ENCODE measurements at places on chromosomes 4 and X. TPM values are rescaled to one million over a fixed set of nuclear protein-coding genes. Genes with fewer than 3 reads are reported as not detected.

Gene PRKG2
- total RNA-seq, result 1.1 TPM

Gene PHOX2B
- not detected for total RNA-seq

Gene SYNPO2
- 0.32 TPM for total RNA-seq

Gene UGT2B7
- not detected for total RNA-seq

Gene MAP7D2
- total RNA-seq, result 5.5 TPM

Gene XKRX
- 0.46 TPM for total RNA-seq

Gene MAPK10
- total RNA-seq, result 7.1 TPM

Gene DDX53
- total RNA-seq, result not detected

Gene TMEM154
- total RNA-seq, result 0.59 TPM

Gene IL1RAPL1
- total RNA-seq, result 6.1 TPM

Gene DCAF12L1
- total RNA-seq, result 0.10 TPM
